ENCODE measurements at places on chromosomes 11 and 22.

- DNase-seq = no peak
Observed at GRCh38 chr11:57936050-57936418, 87.6 kb upstream of the OR9Q1 start.

DNA sequence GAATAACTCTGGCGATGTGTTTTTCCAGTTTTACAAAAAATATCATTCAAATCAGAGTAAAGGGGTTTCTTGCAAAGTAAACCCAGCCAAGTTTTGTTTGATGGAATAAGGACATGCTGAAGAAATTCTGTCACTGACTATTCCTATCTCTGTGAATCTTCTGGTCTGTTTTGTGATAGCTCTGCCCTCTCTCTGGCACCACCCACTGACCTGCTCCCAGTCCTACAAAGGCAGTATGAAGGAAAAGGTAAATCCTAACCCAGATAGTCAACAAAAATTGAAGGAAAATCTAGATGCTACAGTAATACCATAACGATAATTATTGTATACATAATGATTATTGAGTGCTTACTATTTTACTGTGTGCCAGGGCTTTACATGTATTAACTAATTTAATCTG, 76.3 kb upstream of the TP53AIP1 start:
- no peak for DNase-seq

- DNase-seq = no peak
Observed at GRCh38 chr11:130762638-130763037, 153.6 kb downstream of the SNX19 start.

- DNase-seq = no peak
Observed at GRCh38 chr11:6127881-6128280, 20.4 kb downstream of the OR56B4 start.

DNA sequence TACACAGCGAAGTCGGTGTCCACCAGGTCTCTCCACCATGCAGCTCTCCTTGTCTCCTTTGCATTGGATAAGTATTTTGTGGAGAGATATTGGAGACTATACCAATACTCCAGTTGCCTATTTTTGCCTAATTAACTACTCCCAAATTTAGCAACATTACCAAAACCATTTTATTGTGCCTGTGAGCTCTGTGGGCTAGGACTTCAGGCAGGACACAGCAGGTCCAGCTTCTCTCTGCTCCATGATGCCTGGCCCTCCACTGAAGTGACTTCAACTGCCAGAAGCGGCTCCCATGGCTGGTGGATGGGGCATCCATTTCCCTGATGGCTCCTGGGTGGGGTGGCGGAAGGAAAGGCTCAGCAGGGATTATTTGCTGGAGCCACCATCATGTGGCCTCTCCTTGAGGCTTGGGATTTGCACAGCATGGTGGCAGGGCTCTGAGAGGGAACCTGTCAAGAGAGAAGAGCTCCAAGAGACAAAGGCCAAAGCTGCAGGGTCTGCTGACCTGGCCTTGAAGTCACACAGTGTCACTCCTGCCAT, 36.9 kb upstream of the MAPK1 start:
- no peak for DNase-seq
